ENCODE measurements at places on chromosomes 12 and 14.

GRCh38 chr14:39446131-39446744 lies 14.0 kb upstream of the FBXO33 start:
- DNase-seq = no peak

DNA sequence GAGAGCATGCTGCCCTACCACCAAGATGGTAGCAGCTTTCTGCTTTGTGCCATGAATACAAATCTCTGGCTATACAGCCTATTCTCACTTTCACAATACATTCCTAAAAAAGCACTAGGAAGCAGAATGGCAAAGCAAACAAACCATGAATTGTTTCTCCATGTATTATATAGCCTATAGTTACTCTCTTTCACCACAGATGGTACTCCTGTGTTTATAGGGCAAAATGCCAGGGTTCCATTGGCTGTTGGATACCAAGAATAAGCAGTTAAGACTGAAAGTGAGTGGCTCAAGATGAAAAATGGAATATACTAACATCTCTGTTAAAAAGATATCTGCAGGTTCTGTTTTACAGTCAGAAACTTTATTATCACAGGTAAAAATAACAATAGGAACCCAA lies 11.1 kb downstream of the ARF3 start:
- DNase-seq = no peak

DNA sequence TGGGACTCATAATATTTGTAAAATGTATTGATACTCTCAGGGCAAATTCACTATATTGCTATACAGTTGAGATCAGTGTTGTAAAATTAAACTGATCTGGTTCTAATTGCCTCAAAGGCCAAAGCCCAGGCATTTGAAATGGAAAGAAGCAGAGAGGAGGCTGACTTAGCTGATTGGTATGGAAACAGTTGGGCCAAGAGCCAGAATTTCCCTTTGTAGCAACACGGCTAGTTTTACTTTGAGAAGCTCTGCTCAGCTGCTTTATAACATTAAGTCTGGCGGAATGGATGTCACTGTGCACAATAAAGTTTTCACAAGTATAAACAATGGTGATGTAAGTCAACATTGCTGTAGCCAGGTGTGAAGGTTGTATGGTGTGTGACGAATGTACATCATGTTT lies 186.4 kb downstream of the MSRB3 start:
- no peak for DNase-seq

DNA sequence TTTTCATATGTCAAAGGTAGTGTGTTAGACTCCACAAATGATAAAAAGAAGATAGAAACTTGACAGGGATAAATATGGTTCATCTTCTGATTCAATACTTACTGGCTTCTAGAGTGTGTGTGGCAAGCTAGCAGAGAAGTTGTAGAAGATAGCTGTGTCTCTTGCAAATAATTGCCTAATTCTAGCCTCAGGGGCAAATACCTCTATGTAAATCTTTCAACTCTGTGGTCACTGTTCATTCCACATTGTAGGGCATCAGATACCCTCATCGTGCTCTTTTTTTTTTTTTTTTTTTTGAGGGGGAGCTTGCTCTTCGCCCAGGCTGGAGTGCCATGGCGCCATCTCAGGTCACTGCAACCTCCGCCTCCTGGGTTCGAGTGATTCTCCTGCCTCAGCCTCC lies 1.7 kb downstream of the OLR1 start:
- no peak for DNase-seq

DNA sequence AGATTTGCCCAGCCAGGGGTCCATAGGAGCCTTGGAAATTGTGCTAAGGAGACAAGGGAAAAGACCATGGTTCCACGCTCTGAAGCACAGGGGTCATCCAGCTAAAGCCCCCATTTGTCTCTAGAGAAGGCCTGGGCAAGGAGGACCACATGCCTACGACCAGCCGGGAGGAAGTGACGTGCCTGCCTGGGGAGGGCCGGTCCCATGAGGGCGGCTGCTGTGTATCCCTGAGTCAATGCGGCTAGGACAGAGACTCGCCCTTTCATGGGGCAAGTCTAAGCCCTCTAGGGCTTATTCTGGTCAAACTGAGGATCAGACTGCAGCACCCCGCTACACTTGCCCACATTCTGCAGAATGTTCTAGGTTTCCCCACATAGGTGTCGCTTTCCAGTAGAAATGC lies 20.6 kb upstream of the RIN3 start:
- no peak for DNase-seq

DNA sequence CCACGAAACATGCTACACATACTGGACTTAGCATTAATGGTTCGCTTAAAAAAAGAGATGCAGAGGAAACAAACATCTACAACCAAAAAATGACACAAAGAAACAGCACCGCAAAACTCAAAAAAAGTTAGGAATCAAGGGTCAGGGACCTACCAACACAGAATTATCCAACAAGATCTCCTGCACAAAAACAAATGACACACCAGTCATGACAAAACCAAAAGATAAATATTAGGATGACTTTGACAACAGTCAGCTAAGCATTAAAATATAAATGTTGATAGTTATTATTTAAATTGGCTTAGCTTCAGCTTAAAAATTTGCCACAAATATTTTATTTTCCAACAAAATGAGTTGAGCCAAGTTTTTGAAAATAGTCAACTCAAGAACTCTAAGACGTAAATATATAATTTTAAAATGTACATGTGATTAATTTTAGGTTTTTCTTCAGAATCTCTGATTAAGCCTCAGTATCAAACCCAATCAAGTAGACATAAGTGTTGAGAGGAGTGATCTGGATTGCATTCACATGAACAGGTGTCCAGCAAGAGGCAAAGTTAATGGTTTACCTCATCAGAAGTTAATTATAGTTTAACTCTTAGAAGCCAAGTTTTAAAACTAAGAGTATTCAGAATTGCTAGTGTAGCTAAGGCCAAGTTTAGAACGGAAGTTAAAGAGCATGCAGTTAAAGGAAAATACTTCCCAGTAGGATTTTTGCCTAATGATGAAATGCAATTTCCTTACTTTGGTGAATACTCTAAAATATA lies 79.9 kb downstream of the HEATR5A start:
- no peak for DNase-seq

DNA sequence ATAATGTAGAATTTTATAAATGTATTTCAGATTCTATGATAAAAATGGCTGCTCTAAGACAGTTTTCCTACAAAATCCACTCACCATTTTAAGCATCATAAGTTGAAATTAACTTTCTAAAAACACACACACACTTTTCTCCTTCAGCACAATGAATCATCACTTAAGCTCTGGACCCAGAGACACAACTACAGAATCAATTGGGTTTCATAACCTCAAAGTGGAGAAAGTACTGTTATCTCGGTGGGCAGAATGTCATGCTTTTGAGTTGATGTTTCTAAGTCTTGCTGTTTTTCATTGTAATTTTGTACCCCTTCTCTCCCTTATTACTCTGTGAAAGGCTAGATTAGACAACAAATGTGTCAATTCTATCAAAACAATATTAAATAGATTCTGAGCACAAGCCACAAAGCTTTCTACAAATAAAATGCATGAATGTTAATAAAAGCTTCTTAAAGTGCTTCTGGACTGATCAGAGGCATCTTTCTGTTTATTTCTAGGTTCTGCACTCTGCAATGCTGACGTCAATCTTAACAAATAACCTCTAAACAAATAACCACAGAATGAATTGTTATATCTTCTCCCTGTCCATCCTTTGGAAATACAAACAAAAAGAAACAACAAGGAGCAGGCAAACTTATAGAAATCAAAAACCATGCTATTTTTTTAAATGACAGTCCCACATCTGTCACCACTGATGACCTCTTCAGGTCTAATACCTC lies 8.2 kb downstream of the IPO8 start:
- DNase-seq = no peak

DNA sequence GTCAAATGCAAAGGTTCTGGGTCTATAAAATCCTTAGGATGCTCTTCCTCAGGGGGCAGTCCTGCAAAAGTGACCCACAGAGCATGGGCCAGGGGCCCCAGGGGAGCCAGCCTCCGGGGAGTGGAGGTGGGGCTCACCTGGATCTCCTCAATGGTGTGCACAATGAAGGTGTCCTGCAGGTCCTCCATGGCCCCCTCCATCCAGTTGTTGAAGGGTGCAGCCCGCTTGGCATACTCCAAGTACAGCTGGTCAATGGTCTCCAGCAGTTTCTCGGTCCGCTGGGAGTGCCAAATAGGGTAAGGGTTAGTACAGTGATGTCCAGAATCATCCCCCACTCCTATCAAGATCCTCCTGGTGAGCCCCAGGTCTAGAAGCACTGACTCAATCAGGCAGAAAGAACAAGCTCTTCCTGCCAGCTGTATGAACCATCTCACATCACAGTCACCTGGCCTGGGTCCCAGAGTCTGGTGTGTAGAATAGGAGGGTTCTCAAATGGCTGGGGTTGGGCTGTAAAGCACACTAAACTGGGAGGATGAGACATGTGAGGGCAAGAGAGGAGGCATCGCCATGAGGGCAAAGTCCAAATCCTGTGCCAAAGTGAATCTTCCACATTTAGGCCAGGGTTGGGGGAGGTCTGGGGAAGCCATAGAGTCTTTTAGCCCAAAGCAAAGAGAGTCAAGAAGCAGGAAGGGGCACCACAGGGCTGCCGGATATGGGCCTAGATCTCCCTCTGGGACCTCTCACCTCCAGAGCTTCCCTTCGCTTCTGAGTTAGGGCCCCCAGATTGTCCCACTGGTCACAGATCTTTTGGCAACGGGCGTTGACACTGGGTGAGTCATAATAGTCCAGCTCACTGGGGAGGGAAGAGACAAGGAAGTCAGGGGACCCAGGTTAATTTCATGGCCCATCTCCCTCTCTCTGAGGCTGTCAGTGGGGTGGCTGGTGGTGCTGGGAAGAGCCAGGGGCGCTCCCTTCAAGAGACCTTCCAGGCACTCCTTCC lies 91.5 kb upstream of the ZFP36L1 start:
- no peak for DNase-seq

Measured in anterior cingulate cortex (tissue), 58 donors.